ENCODE measurements at places on chromosomes 1 and 21.

- no peak for DNase-seq
These were observed 519.2 kb downstream of the KIF26B start for GRCh38 chr1:245673881-245674414.

DNA sequence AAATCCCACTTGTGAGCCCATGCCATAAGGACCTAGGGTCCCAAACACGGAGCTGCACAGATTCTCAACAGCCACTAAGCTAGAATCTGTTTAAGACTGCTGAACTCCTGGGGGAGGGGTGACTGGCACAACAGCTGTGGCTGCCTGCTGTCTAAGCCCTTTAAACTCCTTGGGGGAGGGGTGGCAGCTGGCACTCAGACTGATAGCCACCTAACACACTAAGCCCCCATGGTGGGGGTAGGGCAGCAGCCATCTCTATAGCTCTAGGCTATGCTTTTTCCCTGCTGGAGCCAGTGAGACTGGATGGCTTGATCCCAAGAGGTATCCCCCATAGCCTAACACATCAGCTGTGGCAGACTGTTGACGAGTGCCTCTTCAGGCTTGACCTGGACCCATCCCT is 73.3 kb upstream of the FMO3 start:
- no peak for DNase-seq

DNA sequence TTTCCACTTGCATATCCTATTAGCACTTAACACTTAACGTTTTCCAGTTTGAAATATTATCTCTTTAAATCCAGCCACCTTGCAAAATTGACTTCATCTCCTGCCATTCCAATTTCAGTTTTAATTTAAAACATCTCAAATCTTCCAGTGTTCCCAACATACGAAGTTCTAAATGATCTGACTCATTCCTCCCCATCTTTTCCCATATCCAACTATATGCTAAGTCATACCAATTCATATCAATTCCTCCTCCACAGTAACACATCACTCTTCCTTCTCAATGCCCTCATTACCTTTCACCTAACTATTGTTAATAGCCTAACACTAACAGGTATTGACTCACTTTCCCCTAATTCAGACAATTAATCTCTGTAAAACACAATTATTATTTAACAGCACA is 2.8 kb downstream of the PSMA5 start:
- no peak for DNase-seq

DNA sequence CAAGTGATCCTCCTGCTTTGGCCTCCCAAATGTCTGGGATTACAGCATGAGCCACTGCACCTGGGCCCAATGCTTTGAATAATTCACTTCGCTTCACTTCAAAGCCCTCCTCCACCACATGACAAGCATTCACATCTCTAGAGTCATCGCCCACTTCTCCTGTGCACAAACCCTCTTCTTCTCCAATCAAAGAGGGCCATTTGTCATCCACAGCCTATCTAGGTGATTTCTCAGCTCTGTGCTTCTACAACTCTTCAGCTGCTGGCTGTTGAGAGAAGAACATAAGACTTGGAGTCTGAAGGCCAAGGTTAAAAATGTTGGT is 20.1 kb upstream of the PSMB2 start:
- DNase-seq, result no peak

DNA sequence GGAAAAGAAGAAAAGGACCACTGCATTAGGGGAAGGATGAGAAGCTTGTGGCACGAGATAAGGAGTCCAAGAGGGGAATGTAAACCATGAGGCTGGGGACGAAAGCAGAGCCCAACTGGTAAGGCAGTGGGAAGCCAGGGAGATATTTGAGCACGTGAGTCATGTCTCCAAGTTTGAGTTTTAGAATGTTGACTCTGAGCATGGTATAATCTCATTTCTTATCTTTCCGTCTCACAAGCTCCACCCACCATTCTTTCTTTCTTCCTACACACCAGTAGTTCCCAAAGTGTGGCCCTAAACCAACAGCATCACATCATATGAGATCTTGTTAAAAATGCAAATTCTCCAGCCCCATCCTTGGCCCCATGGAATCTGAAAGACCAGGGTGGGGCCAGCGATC is 145.3 kb downstream of the PLPP3 start:
- no peak for DNase-seq

DNA sequence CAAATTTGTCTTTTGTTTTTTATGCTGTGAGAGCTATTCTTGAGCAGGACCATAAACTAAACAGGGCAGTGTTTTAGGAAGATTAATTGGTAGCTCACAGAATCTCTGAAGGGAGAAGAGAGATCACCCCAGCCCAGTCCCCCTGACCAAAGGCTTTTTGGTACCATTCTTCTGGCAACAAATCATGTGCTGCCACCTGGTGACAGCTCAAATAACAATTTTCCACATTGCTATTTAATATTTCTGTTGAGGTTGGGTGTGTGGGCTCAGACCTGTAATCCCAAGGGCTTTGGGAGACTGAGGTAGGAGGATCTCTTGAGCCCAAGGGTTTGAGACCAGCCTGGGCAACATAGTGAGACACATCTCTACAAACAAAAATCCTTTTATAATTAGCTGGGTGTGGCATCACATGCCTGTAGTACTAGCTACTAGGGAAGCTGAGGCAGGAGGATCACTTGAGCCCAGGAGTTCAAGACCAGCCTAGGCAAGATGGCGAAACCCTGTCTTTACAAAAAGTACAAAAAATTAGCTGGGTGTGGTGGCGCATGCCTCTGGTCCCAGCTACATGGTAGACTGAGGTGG is 2.2 kb upstream of the TESK2 start:
- DNase-seq, result peak; percentile 44

DNA sequence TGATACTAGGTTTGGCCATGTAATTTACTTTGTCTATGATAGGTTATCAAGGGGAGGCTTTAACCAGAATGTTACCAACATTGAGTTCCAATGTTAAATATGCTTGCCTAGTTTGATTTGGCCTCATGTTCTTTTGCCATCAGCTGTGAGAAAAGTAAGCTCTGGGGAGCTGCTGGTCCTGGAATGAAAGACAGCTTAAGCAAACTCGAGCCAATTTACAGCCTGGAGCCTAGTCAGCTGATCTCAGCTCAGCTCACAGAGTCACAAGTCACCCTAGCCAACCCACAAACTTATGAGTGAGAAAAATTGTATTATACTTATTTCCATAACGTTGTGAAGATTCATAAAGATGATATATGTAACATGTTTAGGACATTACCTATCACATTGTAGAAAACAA is 426.7 kb downstream of the RWDD3 start:
- DNase-seq, result no peak

DNA sequence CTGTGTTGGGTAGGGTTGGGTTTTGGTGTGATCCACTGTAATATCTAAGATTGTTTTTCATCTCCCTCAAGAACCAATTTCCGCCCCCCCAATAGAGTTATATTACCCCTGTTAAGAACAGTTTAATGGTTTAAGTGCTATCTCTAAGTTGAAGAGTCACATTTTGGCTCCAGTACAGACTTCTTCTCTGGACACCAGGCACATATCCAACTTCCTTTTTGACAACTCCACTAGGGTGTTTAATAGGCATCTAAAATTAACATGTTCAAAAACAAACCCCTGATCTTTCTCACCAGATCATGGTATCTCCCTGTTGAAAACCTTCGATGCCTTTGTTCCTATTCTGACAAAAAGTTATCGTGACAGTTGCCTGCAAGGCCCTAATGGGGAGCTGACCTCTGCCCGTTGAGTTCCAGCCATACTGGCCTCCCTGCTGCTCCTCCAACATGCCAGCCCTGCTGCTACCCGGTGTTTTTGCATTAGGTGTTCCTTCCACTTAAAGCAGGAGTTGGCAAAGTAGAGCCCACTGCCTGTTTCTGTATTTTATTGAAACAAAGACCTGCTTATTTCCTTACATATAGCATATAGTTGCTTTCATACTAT is 18.6 kb downstream of the USP24 start:
- no peak for DNase-seq

DNA sequence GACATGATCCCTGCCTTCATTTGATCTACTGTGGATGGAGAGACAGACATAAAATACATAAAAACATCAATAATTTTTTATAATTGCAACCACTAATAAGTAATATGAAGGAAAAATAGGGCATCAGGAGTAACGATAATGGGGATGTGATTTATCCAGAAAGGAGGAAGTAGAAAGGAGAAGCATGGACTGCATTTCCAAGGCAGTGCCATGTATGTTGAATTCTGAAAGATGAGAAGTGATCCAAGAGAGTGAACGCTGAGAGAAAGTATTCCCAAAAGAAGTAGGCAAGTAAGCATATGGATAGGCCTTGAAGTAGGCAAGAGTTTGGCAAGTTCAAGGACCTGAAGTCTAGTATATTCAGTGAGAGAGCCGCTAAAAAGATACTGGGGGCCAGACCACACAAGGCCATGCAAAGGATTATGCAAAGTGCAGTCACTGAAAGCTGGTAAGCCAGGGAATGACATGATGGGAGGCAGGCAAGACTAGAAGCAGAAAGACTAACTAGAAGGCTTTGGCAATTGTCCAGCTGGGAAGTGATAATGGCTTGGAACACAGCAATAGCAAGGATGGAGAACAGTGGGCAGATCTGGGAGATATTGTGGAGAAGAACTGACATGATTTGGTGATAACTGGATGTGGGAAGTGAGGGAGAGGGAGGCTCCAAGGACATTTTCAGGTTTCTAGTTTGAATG is 85.9 kb downstream of the TM2D1 start:
- no peak for DNase-seq

DNA sequence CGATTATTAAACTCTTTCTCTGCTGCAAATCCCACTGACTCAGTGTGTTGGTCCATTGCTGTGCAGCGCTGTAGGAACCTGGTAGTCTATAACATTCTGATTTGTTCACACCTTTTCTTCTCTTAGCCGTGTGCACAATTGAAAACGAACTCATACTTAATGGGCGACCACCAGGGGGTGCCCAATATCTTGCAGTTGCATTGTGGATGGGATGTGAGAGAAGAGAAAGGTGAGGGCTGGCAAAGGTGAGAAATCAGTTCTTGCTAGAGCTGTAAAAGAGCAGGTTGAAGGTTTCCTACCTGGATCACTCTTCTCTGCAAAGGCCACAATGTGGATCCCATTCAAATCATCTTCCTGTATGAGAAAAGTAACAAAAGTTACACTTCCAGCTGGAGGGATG is 51.0 kb downstream of the CASQ2 start:
- DNase-seq, result no peak

- DNase-seq, result no peak
These were observed 55.5 kb upstream of the RGS5 start for GRCh38 chr1:163258181-163258580.

GRCh38 chr1:154657556-154657955 is 49.6 kb upstream of the ADAR start:
- no peak for DNase-seq

Measured in effector memory CD8-positive, alpha-beta T cell (primary cell).